Stimulated activated CD8-positive, alpha-beta memory T cell treated with anti-CD3 and anti-CD28 coated beads, Interleukin-15, amount 100 ng/mL, for 24 hours (primary cell): ENCODE measurements at places on chromosomes 7 and 10.

- no peak for DNase-seq
Measured at GRCh38 chr10:31036209-31036608, 4.5 kb upstream of the ZNF438 start.

GRCh38 chr7:47709051-47709450 is 127.1 kb upstream of the TNS3 start:
- no peak for DNase-seq

DNA sequence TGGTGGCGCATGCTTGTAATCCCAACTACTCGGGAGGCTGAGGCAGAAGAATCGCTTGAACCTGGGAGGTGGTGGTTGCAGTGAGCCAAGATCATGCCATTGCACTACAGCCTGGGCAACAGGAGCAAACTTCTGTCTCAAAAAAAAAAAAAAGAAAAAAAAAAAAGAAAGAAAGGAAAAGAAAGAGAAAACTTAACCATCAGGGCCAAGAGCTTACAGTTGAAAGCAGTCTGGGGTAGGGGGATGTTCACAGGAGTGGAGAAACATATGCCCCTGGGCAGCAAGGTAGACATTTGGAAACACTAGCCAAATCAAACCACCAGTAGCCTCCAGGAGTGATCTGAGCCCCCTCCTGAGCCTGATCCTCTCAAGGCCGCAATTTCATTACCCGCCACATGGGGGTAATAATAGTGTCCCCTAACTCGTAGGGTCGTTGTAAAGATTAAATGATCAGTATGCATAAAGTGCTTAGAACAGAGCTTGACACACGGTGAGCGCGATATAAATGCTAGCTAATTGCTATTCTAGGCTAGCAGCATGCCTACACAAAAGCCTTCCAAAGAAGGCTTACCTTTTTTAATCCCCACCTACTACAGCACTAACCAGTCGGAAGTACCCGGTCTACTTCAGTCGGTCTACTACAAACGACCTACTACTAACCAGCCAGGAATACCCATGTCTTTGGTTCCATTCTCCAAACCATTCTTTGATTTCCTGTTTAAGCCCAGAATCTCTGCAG is 274.3 kb upstream of the NEBL start:
- no peak for DNase-seq

- no peak for DNase-seq
Measured at GRCh38 chr10:125149036-125149679, 11.2 kb downstream of the CTBP2 start.

- DNase-seq, result no peak
Measured at GRCh38 chr10:16756561-16757221, 60.5 kb downstream of the RSU1 start.

DNA sequence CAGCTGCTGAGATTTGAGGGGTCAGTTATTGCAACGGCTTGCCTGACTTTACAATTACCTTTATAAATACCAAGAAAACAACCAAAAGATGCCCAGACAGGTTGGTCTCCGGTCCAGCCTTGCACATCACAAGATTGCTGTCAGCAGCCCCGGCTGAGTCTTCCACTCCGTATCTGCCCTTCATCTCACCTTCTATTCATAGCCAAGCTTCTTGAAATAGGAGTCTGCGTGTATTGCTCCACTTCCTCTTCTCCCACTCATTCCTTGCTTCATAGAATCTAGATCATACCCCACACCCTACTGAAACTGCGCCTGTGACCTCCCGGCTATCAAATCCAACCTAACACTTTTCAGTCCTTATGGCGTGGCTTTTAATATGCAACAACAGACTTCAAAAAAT is 31.1 kb upstream of the USP6NL start:
- DNase-seq, result no peak

- DNase-seq, result no peak
Measured at GRCh38 chr10:75972491-75973276, 541.3 kb downstream of the LRMDA start.

- DNase-seq, result no peak
Measured at GRCh38 chr7:51288896-51289622, 27.6 kb downstream of the COBL start.

DNA sequence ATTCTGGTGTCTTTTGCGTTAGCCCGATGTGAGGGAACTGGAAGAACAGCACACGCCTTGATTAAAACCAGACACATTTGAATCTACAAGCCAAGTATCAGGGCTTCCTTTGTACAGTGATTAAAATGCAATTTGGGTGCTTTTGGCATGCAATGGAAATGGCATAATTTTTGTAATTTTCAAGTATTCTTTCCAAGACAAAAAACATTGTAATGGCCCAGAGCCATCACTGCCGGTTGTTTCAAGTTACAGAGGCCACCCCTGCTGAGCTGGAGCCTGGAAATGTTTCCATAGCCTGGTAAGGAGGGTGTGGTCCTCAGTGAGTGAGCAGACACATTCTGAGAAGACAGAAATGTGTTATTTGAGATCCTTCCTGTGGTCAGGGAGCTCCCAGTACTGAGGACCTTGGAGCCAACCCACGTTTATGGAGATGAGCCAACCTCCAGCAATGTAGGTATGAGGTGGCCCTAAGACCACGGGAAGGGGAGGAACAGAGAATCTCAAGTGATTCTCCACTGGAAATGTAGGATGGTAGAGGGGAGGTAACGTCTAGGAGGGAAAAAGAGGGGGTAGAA is 20.9 kb downstream of the TEX36 start:
- DNase-seq, result no peak

DNA sequence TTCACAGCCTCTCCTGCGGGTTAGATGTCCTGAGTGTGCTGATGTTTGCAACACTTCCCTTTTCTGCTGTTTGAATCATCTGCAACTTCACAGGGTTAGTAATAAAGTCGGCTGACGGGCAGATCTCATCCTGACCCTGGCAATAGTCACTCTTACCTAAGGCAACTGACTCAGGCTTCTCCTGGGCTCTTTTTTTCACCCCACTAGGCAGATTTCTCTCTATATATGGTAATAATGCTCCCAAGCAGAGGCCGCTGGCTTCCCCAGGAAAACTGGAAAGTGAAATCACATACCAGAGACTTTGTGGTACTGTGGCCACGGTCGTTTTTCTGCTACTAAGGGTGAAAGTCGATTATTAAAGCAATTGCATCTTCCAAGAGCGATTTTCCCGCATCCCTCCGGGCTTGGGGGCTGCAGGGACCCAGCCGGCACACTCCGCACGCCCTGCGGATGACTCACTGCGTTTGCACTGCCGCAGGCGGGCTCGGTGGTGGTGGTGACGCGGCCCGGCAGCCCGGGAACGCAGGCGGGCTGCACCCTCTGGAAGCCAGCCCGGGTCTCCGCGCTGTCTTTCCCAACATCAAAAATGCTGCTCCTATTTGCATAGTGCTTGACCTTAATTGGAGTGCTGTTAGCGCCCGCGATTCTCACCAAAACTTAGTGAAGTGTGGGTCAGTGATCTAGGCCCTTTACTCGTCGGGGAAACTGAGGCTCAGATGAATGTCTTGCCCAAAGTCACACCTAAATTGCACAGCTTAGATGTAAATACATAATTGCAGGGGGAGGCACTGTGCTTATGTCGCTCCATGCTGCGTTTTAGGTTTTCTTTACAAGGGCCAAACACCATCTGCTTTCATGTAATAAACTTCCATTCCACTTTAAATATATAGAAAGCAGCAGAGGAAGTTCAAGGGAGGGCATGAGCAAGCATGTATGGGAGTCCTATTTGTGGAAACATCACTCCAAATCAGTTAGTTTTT is 47.6 kb upstream of the ITGB1 start:
- DNase-seq, result no peak

DNA sequence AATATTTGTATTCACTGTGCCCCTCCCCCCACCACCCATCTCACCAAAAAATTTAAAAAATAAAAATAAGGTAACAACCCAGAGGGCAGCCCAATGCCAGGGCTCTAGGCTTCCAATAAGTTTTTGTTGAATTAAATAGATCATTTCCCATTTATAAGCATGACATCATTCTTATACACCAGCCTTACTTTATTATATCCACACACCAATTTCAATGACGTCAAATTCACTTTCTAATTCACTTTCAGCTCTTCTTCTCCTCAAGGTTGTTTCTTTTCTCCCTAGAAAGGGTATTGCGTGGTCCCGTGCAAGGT is 1.2 kb upstream of the DKK1 start:
- DNase-seq, result no peak

GRCh38 chr7:32879460-32879859 is 12.1 kb downstream of the KBTBD2 start:
- DNase-seq, result no peak

- DNase-seq, result no peak
Measured at GRCh38 chr7:106225856-106226255, 58.9 kb downstream of the NAMPT start.

GRCh38 chr10:113663142-113663541 is 699 bp downstream of the NRAP start:
- DNase-seq, result no peak

DNA sequence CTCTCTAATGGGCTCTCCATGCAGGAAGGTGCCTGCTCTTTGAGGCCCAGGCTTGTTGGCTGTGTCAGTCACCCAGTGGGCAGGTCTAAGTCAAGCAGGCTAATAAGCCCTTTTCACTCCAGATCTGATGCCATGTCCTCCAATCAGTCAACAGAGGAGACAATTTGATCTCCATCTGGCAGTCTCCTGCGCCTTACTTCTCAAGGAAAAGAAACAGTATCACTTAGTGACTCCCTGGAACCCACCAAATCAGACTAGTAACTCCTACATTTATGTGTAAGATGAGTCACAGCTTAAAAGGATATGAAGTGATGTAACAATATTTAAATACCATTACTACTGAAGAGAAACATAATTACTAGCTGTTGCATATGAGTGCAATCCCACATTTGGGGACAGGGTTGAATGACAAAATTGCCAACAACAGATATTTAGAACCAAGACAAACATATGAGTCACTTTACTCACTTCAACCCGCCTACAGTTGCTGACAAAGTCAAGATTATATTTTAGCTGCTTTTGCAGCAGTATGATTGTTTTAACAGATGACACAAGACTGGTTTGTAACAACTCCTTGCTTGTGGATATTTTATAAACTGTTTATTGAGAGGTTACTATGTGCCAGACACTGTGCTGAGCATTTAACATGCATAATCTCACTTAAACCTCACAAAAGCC is 72.1 kb downstream of the USP6NL start:
- DNase-seq, result no peak

GRCh38 chr7:103487419-103487818 is 41.4 kb upstream of the SLC26A5 start:
- no peak for DNase-seq

DNA sequence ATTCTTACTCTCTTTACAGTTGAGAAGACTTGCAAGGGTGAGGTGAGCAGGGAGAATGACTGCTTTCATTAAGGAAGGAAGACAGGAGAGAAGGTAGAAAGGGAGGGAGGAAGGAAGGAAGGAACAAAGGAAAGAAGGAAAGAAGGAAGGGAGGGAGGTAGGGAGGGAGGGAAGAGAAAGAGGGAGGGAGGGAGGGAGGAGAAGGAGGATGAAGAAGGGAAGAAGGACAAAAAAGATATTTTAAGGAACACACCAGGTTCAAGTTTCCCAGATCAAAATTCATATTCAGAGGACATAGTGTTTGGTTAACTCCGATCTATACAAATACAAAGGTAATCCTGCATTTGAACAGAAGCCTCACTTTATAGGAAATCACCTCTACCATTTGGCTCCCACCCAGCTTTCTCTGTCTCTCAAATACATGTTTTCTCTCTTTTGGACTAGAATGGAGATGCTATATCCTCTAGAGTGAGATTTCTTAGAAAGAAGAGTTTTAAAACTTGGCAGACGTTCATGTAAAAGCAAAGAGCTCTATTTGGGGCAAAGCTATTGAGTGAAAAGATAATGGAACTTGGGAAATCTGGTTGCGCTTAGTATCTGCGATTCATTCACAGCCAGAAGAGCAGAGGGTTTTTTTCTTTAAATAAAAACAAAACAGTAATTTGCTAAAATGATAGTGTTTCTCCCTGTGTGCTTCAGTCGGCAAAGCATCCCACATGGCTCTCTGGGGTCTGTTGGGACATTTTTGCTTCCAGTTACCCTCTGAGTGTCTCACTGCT is 261.9 kb upstream of the LYZL1 start:
- DNase-seq, result no peak

DNA sequence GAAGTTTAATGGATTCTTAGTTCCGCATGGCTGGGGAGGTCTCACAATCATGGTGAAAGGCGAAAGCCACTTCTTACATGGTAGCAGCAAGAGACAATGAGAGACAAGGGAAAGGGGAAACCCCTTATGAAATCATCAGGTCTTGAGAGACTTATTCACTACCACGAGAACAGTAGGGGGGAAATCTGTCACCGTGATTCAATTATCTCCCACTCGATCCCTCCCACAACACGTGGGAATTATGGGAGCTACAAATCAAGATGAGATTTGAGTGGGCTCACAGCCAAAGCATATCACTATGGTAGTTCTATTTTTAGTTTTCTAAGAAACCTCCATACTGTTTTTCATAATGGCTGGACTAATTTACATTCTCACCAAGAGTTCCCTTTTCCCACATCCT is 36.7 kb downstream of the SPAM1 start:
- no peak for DNase-seq

DNA sequence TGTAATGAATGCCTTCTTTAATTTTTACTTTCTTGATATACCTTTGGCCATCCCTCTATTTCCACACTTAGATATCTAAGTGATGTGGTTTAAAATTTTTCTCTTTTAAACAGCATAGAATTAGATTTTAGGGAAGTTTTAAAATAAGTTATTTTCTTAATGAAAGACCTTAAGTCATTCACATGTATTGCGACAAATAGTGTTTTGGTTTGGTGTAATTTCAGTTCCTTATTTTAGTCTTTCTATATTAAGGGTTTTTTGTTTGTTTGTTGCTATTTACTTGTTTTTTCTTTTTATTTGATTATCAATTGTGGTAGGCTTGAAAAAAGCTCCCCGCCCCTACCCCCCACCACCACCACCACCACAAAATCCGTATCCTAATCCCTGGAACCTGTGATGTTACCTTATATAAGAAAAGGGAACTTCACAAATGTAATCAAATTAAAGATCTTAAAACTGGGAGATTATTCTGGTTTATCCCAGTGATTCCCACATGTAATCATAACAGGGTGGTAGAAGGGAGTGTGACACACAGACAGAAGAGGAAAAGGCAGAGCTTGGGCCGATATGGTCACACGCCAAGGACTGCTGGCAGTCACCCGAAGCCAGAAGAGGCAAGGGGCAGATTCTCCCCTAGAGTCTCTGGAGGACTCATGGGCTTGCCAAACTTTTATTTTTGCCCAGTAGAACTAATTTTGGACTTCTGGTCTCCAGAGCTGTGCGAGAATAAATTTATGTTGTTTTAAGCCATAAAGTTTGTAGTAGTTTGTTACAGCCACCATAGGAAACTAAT is 149.7 kb downstream of the NPSR1 start:
- DNase-seq, result no peak

- no peak for DNase-seq
Measured at GRCh38 chr7:30545791-30546555, 41.3 kb upstream of the GGCT start.

GRCh38 chr7:87850836-87851593 is 25.1 kb downstream of the SLC25A40 start:
- no peak for DNase-seq

DNA sequence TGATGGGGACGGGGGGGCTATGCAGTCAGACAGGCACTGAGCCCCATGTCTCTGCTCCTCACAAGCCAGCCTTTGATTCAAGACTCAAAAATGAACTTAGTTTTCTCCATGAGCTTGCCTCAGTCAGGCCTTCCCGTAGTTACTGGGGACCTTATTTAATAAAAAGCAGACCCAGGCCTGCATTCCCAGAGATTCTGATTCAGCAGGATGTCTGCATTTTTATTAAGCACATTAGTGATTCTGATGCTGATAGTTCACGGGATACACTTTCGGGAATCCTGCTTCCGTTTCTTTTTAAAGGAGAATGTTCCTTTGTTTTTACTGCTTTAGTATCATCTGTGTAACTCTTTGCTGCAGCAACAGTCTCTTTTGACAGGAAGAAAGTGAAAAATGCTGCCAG is 28.3 kb upstream of the PLPP4 start:
- DNase-seq, result no peak

- DNase-seq, result no peak
Measured at GRCh38 chr7:112112822-112113255, 93.4 kb downstream of the DOCK4 start.
